Calu3 (cell line): ENCODE measurements at places on chromosomes 1 and 21. TPM values are rescaled to one million over a fixed set of nuclear protein-coding genes. Genes with fewer than 3 reads are reported as not detected.
A peak's percentile ranks its signal among the peaks of the same experiment; 100 is the strongest.

The NTMT2 gene
- not detected in 2 replicates for total RNA-seq

The FAM151A gene
- not detected in 2 replicates for total RNA-seq

The BARHL2 gene
- not detected in 2 replicates for total RNA-seq

The HSPA6 gene
- total RNA-seq: 1.3 and 1.9 TPM in 2 replicates

- no peak for DNase-seq
Measured at GRCh38 chr1:89839516-89839915, 18.7 kb downstream of the LRRC8D start.

GRCh38 chr1:88873737-88874349 is 17.5 kb downstream of the GTF2B start:
- DNase-seq: no peak

GRCh38 chr1:113976609-113977278 is 2.5 kb upstream of the OLFML3 start:
- DNase-seq: no peak

DNA sequence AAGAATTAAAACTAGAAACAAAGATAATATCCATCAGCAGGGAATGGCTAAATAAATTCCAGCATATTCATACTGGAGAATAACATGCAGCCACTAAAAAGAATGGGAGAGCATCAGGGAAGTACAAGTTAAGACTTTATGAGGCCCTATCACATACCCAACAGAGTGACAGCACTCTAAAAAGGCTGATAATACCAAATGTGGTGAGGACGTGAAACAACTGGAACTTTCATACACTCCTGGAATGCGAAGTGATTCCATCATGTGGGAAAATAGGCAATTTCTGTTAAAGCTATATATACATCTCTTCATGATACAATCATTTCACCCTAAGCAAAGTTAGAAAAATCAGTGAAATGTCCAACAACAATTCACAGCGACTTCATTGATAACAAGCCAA is 42.6 kb downstream of the COL6A1 start:
- DNase-seq: no peak

DNA sequence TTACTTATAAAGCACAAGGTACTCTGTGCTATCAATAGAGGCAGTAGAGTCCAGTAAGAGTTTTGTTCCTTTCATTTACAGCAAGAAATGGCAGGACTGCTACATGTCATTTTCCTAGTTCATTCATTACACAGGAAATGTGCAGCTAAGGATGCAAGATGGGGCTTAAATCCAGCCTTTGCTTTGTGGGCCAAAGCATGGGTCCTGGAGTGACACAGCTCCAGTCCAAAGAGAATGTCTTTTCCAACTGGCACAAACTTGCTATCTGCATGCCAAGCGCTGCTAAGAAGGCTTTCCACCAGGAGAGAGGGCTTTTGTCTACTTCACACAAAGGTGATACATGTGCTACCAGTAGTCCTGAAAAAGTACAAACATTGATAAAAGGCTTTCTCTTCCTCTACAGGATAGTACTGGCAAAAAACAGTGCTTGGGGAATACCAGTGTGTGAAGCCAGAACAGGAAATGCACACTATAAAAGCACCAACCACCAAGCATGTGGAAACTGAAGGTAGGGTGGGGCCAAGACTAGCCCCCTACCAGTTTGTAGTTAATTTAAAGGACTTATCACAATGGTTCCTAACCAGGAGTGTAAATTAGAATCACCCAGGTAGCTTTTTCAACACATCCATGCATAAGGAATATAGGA is 68.7 kb downstream of the ARID4B start:
- DNase-seq: no peak

GRCh38 chr21:44049182-44049581 is 37.1 kb downstream of the TRAPPC10 start:
- no peak for DNase-seq

GRCh38 chr1:147567594-147568381 is 26.5 kb downstream of the BCL9 start:
- peak; percentile 55 for DNase-seq

- peak; percentile 45 for DNase-seq
Measured at GRCh38 chr1:44707959-44708831, 22.8 kb downstream of the RNU5D-1 start.

- no peak for DNase-seq
Measured at GRCh38 chr1:212107481-212107880, 71.9 kb downstream of the DTL start.
